Neural crest cell (in vitro differentiated cells): ENCODE measurements at places on chromosomes 16 and 17. TPM values are rescaled to one million over a fixed set of nuclear protein-coding genes. Genes with fewer than 3 reads are reported as not detected.

Gene ZNF469
- 0.52 and 0.58 TPM in 2 replicates for total RNA-seq

- DNase-seq = no peak
Observed at GRCh38 chr17:17411692-17412091, 65.1 kb upstream of the MED9 start.

- no peak for DNase-seq
Observed at GRCh38 chr16:3948378-3948995, 68.0 kb upstream of the CREBBP start.

GRCh38 chr17:50614471-50615051 is 20.1 kb upstream of the ABCC3 start:
- no peak for DNase-seq
